ENCODE measurements at places on chromosomes 12 and 14.

GRCh38 chr12:109927622-109928021, 27.5 kb downstream of the TCHP start:
- no peak for DNase-seq

DNA sequence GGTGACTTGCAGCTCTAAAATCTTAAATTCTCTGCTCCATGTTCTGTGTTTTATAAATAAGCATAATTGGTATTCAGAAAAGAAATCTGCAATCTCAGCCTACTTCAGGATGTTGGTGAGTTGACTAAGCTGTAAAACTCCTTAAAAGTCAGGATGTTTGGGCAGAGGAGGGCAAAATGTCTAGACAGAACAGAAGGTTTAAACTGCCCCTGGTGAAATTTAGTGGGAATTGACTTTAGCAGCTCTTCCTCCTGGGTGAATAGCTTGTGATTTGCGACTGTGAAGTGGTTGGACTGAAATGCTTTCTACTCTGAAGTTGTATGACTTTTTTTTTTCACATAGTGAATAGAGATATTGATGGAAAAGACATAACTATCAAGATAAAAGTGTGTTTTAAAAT, 85.8 kb downstream of the CAND1 start:
- no peak for DNase-seq

GRCh38 chr14:101790232-101790631, 28.7 kb downstream of the PPP2R5C start:
- DNase-seq: no peak

DNA sequence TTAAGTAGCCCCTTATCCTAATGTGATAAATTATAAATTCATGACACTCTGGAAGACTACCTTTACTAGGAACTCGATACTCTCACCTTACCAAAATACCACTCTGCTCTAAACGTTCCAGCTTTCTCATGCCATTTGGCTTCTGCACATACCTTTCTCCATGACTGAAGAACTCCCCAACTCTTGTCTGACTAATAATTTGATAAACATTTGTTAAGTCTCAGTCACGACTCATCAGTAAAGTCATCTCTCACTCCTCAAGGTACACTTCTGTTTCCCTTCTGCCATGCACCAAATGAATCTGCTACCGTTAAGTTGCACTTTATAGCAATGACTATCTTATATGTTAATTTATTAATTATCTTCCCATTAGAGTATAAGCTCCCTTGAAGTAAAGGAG, 498.3 kb upstream of the NOVA1 start:
- DNase-seq: no peak

- DNase-seq: no peak
Measured at GRCh38 chr12:89140141-89140540, 212.2 kb downstream of the DUSP6 start.

DNA sequence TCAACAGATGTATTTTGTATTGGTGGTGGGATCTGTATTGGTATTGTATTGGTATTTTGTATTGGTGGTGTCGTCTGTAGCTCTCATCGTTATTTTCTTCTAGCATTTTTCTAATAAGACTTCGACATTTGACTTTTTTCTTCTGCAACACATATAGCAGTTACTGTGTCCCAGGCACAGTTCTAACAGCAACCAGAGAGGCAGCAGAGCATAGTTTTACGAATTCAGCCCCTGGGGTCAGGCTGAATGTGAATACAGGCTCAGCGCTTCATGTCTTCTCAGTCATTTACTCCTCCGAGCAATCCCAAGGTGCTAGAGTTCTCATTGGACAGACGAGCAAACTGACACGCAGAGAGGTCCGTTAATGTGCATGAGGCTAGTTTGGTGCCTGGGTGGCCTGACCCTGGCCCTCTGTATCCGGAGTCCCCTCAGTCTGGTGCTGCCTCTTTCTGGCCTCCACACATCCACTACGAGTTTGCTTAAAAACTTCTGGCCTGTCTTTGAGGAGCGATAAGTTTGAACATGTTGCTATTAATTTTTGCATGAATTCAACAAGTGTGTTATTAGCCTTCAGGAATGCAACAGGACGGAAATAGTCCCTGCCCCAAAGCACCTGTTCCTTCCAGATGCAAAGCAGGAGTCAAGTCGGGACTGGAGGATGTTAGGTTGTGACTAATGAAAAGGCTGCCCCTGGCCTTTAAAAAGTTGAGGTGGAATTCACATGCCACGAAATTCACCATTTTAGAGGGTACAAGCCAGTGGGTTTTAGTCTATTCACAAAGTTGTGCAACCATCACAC, 87.0 kb downstream of the GLT1D1 start:
- no peak for DNase-seq

DNA sequence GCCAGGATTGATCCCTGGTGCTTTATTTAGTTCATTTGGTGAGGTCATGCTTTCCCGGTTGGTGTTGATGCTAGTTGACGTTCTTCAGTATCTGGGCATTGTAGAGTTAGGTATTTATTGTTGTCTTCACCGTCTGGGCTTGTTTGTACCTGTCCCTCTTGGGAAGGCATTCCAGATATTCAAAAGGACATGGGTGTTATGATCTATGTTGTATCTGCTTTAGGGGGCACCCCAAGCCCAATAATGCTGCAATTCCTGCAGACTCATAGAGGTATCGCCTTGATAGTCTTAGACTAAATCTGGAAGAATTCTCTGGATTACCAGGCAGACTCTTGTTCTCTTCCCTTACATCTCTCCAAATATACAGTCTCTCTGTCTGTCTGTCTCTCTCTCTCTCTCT, 42.1 kb downstream of the AK7 start:
- no peak for DNase-seq

DNA sequence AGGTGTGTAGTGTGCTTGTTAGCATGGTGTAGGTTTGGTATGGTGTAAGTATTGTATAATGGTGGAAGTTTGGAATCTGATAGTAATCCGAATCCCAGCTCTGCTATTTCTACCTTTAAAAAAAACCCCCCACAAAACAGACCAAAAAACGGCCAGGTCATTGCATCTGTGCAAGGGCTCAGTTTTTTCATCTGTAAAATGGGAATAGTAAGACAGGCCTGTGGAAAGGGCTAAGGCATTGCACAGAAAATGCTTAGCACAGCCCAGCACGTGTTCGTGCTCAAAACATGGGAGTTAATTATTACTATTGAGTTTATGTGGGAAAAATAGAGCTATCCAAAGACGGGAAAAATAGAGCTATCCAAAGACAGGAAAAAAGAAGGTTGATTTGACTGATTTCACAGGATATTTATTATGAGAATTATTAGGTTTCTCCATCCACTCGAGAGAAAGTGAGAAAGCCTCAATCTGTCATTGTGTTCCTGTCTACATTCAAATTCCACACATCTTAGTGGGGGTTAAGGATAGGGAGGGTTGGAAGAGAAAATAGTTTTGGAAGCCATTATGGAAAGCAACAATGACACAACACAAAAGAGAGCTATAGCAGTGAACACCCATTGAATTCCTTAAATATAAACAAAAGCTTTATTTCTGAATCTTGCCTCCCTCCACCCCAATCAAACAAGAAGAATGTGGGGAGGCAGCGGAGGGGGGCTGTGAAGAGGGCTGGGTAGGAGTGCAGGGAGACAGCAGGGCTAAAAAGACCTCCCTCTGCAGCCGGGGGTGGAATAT, 126.8 kb upstream of the MAX start:
- DNase-seq: no peak
